ENCODE measurements at places on chromosomes 3 and 15.
A peak's percentile ranks its signal among the peaks of the same experiment; 100 is the strongest.

DNA sequence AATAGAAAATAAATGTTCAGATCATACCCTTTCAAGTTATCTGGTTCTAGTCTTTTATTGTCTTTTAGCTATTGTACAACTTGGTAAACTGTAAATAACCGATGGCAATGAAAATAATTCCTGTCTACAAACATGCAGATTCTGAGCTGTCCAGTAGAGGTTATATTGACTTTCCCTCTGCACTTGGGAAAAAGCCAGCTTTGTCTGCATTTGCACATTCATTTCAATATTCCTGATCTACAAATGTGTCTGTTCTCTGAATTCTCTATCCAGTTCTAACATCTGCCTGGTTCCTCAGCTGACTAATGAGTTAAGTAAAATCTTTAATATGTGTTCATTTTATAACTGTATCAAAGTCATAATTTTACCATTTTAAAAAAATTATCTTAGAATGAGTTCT lies 408.5 kb downstream of the ERC2 start:
- no peak for DNase-seq

- DNase-seq, result no peak
Observed at GRCh38 chr15:96011136-96011535, 319.4 kb upstream of the NR2F2 start.

- no peak for DNase-seq
Observed at GRCh38 chr3:5294356-5294755, 106.8 kb downstream of the EDEM1 start.

DNA sequence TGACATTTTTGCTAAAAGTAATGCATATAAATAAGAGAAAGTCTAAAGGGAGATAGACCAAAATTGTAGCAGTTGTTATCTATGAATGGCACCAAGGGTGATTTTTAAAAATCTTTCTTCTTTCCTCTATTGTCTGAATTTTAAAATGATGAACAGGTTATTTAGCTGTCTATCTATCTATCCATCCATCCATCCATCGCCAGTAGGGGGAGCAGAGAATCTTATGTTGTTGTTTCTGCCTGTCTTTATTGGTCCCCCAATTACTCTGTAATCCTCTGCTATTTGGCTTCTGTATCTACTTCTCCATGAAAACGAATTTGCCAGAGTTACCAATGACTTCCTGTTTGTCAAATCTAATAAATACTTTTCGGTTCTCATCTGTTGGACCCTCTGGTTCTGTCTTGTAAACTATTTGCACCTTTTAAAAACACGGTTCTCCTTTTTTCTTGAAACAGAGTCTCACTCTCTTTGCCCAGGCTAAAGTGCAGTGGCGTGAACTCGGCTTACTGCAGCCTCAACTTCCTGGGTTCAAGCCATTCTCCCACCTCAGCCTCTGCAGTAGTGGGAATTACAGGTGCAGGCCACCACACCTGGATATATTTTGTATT lies 86.0 kb downstream of the ECT2 start:
- DNase-seq, result peak; percentile 42

DNA sequence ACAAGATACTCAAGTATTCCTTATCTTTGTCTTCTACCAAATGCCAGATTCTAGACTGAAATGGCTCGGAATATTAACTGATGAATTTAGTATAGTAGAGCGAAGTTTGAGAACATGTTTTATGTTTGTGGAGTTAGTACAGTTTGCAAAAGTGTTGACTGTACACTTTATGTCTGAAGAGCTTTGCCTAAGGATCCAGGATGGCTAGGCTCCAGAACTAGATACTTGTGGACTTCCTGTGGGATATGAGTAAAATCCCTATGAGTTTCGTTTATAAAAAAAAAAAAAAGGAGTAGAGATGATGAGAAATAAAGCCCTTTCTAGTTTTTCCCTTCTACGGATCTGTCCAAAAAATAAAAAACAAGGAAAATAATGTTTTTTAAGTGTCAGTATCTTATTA lies 96.7 kb downstream of the TP63 start:
- DNase-seq, result no peak

GRCh38 chr3:184004476-184004875 lies 13.2 kb downstream of the ABCC5 start:
- DNase-seq, result no peak

GRCh38 chr3:29949131-29949530 lies 657.3 kb upstream of the TGFBR2 start:
- DNase-seq, result no peak

DNA sequence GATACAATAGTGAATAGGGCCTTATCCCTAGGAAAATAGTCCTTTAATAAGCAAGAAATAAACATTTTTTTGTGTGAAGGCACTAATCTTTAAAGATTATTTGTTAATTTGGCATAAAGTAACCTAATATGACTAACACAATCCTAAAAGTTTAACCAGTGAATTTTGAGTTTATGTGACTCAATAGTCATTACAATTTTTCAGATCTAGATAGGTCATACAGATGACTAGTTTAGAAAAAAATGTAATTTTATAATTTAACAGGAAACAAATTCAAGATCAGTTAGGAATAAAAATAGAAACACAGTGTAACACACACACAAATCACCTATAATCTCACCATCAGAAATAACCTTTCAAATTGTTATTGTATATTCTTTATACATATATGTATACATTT lies 620.7 kb upstream of the ALCAM start:
- no peak for DNase-seq

GRCh38 chr3:177385831-177386301 lies 188.6 kb upstream of the TBL1XR1 start:
- no peak for DNase-seq

GRCh38 chr3:23183731-23184130 lies 19.4 kb upstream of the UBE2E2 start:
- peak; percentile 62 for DNase-seq

- DNase-seq, result no peak
Observed at GRCh38 chr15:50066202-50066601, 52.8 kb downstream of the ATP8B4 start.

GRCh38 chr15:74776821-74777768 lies 4.8 kb upstream of the CSK start:
- no peak for DNase-seq

DNA sequence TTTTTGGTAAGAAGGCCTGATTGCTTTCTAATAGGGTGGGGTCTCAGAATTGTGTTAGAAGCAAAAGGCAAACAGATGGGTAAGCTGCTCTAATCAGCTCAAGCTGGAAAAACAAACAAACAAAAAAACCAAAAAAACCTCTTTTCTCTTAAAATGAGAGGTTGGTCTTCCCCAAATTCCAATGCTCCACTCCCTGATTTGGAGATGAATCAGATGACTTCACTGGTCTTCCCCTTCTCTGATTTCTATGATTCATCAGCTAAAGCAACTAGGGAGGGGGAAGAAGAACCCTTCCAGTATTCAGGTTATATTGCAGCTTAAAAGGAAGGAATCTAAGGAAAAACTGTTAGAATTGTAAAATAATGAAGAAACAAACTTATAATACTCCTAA lies 9.6 kb upstream of the ANXA2 start:
- no peak for DNase-seq

DNA sequence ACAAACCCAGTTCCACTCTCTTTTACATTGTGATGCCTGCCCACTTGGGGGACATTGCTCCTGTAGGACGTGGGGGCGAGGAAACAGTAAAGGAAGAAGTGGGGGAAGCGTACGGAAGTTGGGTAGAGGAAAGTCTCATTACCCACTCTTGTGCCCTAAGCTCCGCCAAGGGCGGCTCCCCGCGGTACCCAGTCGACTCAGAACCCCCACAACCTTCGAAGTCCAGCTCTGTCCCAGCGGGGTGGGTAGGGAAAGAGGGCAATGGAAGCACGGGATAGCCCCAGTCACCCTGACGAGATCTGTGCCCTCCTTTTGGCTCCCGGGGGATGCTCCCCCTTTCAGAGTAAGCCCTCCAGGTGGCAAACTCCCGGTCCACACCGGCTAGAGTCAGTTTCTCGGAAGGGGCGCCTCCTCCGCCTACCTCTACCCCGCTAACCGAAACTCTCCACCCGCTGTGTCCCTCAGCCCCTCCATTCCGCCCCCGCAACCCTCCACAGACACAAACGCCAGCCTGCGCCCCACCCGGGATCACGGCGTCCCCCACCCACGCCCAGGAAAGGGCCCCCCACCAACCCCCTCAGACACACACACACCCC lies 527 bp downstream of the CSNK1G1 start:
- peak; percentile 18 for DNase-seq

DNA sequence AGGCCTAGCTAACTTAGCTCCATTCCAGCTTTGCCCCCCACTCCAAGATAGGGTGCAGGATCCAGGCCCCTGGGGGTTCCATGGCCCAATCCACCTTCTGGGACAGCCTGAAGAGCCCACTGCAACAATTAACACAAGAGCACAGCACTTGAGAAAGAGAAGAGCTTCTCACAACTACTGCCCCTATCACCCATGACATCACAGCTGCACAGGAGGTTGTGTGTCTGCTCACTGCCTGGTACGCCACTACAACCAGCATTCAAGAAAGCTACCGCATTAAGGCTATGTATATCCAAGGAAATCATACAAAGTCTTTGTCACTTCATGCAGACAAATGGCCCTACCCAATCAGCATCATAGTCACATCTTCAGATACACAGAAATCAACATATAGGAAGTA lies 62.0 kb downstream of the MYO5A start:
- DNase-seq, result no peak

GRCh38 chr3:176208283-176208682 lies 989.0 kb downstream of the TBL1XR1 start:
- DNase-seq, result peak; percentile 8

DNA sequence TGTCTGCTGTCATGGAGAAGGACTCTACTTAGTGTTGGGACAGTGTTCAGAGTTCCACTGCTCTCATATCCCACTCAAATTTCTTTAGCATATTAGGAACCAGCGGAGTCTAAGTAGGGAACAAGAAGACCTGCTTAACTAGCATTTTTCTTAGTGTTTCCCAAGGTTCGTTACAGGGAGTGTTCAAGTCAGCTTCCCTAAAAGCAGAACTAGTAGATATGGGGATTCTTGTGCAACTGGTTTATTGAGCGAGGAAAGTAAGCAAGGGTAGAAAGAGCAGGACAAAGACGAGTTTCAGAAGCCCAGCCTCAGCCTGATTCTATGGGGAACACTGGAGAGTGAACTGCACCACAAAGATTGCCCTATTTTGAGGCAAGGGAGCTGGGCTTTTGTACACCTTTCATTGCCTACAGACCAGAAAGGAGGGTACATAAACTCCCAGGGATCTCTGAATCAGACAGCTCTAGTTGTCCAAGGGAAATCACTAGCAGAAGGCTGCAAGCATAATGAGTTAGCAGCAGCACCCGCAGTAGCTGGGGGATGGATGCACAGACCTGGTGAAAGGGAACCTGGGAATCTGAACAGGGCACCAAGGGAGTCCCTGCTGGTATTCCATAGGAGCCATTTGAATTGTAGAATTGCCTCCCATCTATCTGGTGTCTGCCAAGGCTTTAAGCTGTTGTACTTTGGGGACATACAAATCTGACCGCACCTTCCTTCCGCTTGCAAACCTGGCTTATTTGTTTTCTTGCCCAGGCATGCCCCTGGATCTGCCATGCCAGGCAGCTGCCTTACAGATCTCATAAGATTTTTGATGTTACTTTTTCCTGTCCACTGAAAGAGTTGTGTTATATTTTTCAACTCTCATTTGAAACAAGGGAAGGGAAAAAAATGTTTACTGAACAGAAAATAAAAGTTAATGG lies 15.1 kb downstream of the CMTM7 start:
- no peak for DNase-seq

DNA sequence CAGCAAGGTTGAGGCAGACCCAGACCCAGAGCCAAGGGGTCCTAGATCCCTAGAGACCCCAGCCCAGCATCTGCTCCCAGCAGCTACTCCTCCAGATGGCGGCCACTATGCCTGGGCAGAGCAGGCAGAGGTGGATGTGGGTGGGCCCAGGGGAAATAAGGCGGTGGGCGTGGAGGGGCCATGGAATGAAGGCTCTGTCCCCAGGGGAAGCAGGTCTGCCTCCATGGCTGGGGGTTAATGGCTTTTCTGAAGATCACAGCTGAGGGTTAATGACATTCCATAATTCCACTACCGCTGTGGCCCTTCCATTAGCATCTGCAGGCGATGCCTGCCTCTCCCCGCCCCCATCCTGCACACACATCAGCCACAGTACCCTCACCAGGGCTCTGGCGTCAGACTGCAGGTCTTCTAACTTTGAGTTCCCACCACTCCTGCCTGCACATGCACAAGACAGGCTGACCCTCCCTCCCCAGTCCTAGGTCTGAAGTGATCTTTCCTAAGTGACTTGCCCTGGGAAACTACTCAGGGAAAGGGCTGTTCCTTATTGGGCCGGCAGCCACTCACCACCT lies 41.2 kb downstream of the CCDC33 start:
- no peak for DNase-seq

GRCh38 chr3:29152379-29152778 lies 128.5 kb upstream of the RBMS3 start:
- DNase-seq, result no peak

DNA sequence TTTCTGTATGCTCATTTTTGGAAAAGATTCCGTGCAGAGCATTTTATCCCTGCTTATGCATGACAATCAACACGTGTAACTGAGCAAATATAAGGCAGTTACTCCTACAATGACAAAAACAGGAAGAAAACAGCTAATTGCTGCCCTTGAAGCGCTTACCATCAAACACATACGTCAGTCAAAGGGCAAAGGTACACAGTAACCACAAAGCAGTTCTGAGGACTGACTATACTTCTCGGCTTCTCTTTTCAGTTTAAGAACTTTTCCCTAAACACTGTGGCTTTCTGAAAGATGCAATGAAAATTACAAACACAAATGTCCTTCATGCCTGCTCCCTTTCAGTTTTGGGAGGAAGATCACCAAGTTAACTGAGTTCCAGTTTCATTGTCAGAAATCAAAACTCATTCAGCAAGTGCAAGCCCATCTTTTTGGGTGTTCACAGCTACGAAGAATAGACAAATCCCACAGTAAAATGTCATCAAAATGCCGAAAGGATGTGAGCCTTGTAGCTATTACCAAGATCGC lies 602.8 kb downstream of the FOXP1 start:
- DNase-seq, result no peak

DNA sequence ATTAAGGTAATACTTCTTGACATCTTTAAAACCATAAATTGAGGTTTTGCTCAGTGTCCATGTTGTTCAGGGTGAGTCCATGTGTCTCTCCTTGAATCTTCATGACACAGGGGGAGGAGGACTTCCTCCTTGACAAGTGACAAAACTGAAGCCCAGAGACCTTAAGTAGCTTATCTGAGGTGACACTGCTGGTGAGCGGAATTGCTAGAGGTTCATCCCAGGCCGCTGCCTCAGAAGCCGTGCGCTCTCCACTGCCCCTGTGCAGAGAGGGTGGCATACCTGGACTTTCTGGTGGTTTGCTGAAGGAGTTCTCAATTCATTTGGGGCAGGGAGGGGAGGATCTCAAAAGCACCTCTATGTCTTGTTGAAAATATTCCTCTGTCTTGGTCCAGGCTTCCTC lies 23.2 kb upstream of the CCDC174 start:
- DNase-seq, result no peak

GRCh38 chr3:115239717-115240116 lies 92.6 kb upstream of the ZBTB20 start:
- peak; percentile 52 for DNase-seq

DNA sequence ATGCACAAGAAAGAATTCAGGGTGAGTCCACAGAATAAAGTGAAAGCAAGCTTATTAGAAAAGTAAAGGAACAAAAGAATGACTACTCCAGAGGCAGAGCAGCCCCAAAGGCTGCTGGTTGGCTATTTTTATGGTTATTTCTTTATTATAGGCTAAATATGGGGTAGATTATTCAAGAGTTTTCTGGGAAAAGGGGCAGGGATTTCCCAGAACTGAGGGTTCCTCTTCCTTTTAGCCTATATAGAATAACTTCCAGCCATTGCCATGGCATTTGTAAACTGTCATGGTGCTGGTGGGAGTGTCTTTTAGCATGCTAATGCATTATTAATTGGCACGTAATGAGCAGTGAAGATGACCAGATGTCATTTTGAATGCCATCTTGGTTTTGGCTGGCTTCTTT lies 13.6 kb downstream of the GLDN start:
- DNase-seq, result no peak

GRCh38 chr3:134432236-134432635 lies 53.5 kb downstream of the ANAPC13 start:
- DNase-seq, result no peak

Data from cerebellar cortex (tissue), 1 donor.